ENCODE measurements at places on chromosomes 4 and X. TPM values are rescaled to one million over a fixed set of nuclear protein-coding genes. Genes with fewer than 3 reads are reported as not detected.

DNA sequence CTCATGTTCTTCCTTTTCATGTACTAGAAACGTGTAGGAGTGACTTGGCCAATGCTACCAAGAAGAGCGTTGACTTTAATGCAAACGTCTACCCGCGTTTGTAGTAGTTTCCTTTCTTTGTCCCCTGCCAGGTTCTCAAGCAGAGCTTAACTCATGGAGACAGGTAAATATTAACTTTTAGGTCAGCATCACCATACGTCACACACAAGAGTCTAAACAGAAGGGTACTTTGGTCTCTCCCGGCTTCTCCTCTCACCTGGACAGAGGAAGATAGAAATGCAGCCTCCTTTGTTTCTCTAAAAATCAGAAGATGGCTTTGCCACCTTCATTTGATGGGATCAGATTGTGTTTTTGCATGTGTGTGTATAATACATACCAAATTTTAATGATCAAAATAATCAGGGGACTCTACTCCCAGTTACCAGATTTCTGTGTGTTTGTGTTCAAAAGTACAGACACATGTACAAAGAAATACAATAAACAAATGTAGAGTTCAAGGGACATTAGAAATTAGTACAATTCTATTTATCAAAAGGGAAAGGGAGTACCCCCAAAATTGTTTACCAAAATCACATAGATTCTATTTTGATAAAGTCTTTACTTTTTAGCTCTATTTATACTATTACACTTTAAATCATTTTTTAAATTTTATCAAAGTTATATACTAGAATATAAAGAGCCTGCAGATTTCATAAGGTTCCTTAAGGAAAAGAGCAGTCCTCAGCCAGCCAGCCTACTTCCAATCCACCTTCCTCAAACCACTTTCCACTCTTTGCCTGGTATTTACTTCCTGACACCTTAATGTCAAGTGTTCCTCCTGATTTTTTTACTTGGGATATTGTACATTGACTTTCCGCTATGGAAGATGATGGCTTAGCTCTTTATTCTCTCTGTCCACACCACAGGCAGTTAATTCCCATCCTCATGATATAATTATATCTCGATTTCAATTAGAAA, 195.5 kb downstream of the RELL1 start:
- H3K4me1 ChIP-seq = peaks cover 36% of the 10 kb centered on the region
- H3K4me3 ChIP-seq = no peak overlapping the region
- DNase-seq = peak; percentile 28
- no peaks in the 10 kb centered on the region for H3K27me3 ChIP-seq
- H3K36me3 ChIP-seq = no peaks in the 10 kb centered on the region

- no peak overlapping the region for H3K4me3 ChIP-seq
- no peaks in the 10 kb centered on the region for H3K27me3 ChIP-seq
These were observed 790.9 kb downstream of the PDHA2 start for GRCh38 chr4:96630839-96631238.

DNA sequence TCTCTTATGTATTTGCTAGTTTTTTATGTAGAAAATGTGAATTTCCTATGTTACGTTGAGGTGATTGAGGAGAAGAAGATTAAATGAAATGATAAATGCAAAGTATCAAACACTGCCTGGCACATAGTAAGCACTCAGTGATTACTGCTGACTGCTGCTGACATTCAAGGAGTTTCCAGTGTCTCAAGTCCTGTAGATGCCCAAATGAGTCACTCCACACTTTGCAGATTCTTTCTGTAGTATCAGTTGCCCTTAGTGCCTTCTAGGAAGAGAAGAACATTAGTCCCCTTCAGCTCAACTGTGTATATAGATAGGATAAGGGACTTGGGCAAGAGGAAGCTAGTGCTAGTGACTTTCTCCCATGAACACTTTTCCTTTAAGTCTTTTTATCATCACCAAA, 240.5 kb upstream of the TEX13A start:
- H3K4me1 ChIP-seq = no peaks in the 10 kb centered on the region
- DNase-seq = no peak
- no peaks in the 10 kb centered on the region for H3K36me3 ChIP-seq
- no peak overlapping the region for H3K27ac ChIP-seq

GRCh38 chr4:132998585-132999230, 150.4 kb upstream of the PCDH10 start:
- DNase-seq = no peak
- no peaks in the 10 kb centered on the region for H3K27me3 ChIP-seq
- no peak overlapping the region for H3K27ac ChIP-seq

- H3K4me1 ChIP-seq = peaks cover 18% of the 10 kb centered on the region
- no peak overlapping the region for H3K27ac ChIP-seq
- H3K27me3 ChIP-seq = no peaks in the 10 kb centered on the region
- H3K36me3 ChIP-seq = no peaks in the 10 kb centered on the region
- H3K4me3 ChIP-seq = no peak overlapping the region
These were observed 49.1 kb downstream of the GPRIN3 start for GRCh38 chr4:89258506-89258905.

- no peaks in the 10 kb centered on the region for H3K4me1 ChIP-seq
- no peaks in the 10 kb centered on the region for H3K36me3 ChIP-seq
- no peaks in the 10 kb centered on the region for H3K27me3 ChIP-seq
- DNase-seq = no peak
- no peak overlapping the region for H3K27ac ChIP-seq
- no peak overlapping the region for H3K4me3 ChIP-seq
These were observed 1662.1 kb upstream of the TENM3 start for GRCh38 chr4:180581061-180581460.

The WWC2 gene
- total RNA-seq = 24.4 TPM

GRCh38 chr4:147813109-147813773, 81.4 kb downstream of the ARHGAP10 start:
- no peak for DNase-seq
- no peaks in the 10 kb centered on the region for H3K36me3 ChIP-seq
- H3K4me1 ChIP-seq = peaks cover 22% of the 10 kb centered on the region
- no peak overlapping the region for H3K27ac ChIP-seq
- no peak overlapping the region for H3K4me3 ChIP-seq
- H3K27me3 ChIP-seq = no peaks in the 10 kb centered on the region

The STARD8 gene
- total RNA-seq = 9.6 TPM

DNA sequence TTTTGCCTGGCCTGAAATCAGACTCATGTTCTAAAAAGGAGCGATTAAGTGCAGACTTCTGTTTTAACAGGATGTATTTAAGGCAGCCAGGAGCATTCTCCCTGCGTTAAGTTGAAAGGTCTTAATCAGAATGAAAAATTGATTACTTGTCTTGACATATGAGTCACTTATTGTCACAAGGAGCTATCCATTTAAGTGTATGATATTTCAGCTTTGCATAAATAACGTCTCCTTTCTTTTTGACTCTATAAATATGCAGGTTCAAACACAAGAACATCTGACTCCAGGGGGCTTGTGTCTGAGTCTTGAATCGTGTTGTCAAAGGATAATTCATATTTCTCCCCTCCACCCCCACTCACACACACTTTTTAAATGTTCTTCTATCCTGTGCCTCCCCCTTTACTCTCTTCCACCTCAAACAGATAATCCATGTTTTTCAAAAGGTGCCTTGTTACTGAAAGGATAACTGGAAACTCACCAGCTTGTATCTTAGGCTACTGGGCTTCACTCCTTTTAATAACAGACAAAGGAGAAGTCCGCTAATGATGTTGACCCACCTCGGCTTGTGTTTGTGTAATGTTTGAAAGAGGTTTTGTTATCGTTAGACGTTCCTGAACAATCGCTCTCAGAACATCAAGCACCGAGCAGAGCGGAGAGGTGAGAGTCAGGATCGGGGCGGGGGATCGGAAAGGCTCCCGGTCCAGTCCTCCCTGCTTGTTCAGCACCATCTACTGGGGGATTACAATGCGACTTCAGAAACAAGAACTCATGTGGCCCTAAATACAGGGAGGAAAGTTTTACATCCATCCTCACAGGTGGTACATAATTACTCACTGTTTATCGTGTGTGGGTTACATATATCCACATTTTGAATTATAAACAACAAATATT, 107.5 kb upstream of the RPL34 start:
- H3K27ac ChIP-seq = no peak overlapping the region
- H3K36me3 ChIP-seq = no peaks in the 10 kb centered on the region
- H3K27me3 ChIP-seq = no peaks in the 10 kb centered on the region
- no peaks in the 10 kb centered on the region for H3K4me1 ChIP-seq

GRCh38 chr4:172887959-172888358, 280.7 kb upstream of the GALNT7 start:
- no peaks in the 10 kb centered on the region for H3K27me3 ChIP-seq
- H3K4me1 ChIP-seq = no peaks in the 10 kb centered on the region
- no peak for DNase-seq
- H3K27ac ChIP-seq = no peak overlapping the region

The TMEM31 gene
- total RNA-seq = not detected

DNA sequence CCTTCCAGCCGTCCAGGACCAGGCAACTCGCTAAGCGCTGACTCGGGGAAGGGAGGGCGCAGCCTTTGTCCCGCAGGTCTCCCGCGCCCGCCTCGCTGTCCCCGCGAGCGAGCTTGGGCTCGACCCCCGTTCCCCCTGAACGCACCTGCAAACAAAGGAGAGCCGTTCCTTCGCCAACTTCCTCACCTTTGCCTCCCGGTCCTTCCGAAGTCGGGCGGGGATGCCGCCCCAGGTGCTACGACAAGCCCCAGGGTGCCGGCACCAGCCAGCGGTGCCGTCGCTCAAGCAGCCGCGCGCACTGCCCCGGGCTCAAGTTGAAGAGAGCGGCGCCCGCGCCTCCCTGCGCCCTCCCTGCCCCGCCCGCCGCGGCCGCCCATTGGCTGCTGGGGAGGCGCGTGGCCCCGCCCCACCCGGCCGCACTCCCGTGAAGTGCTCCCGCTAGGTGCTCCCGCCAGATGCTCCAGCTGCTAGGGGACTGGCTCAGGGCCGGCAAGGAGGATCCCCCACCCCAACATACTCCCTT, 107.1 kb downstream of the NSUN7 start:
- H3K4me1 ChIP-seq = peaks cover 7% of the 10 kb centered on the region
- peak; percentile 52 for DNase-seq
- no peak overlapping the region for H3K4me3 ChIP-seq

GRCh38 chr4:185542626-185543315, 7.5 kb upstream of the PDLIM3 start:
- no peaks in the 10 kb centered on the region for H3K36me3 ChIP-seq
- H3K4me1 ChIP-seq = no peaks in the 10 kb centered on the region
- no peak overlapping the region for H3K27ac ChIP-seq
- DNase-seq = no peak

DNA sequence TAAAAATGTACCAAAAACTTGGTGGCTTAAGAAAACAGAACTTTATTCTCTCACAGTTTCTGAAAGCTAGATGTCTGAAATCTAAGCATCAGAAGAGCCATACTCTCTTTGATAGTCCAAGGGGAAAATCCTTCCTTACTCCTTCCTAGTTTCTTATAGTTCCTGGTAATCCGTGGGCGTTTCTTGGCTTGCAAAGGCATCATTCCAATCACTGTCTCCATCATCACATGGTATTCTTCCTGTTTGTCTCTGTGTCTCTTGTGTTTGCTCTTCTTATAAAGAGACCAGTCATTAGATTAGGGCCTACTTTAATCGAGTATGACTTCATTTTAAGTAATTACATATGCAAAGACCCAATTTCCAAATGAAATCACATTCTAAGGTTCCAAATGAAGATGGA, 118.9 kb upstream of the FSTL5 start:
- no peak overlapping the region for H3K27ac ChIP-seq
- H3K4me1 ChIP-seq = no peaks in the 10 kb centered on the region
- no peaks in the 10 kb centered on the region for H3K27me3 ChIP-seq
- no peaks in the 10 kb centered on the region for H3K36me3 ChIP-seq

The NAA11 gene
- not detected for total RNA-seq

Data from body of pancreas (tissue), 4 donors.